ENCODE measurements at places on chromosomes 13 and 19. TPM values are rescaled to one million over a fixed set of nuclear protein-coding genes. Genes with fewer than 3 reads are reported as not detected.

The LILRA1 gene
- 0.47 TPM for total RNA-seq

The RINL gene
- total RNA-seq = 5.5 TPM

GRCh38 chr19:3990815-3991117 lies 5.5 kb upstream of the EEF2 start:
- no peak for DNase-seq

GRCh38 chr13:33528896-33529295 lies 243.3 kb upstream of the STARD13 start:
- DNase-seq = no peak
